Body of pancreas (tissue), 4 donors: ENCODE measurements at places on chromosomes 1 and 21.

- no peak for DNase-seq
- no peak overlapping the region for H3K4me3 ChIP-seq
- H3K27me3 ChIP-seq = no peaks in the 10 kb centered on the region
These were observed 5.7 kb upstream of the ACBD6 start for GRCh38 chr1:180507795-180508724.

GRCh38 chr1:159012495-159012894 lies 2.8 kb downstream of the IFI16 start:
- no peak overlapping the region for H3K27ac ChIP-seq
- H3K4me3 ChIP-seq = no peak overlapping the region
- no peaks in the 10 kb centered on the region for H3K36me3 ChIP-seq
- no peaks in the 10 kb centered on the region for H3K4me1 ChIP-seq

DNA sequence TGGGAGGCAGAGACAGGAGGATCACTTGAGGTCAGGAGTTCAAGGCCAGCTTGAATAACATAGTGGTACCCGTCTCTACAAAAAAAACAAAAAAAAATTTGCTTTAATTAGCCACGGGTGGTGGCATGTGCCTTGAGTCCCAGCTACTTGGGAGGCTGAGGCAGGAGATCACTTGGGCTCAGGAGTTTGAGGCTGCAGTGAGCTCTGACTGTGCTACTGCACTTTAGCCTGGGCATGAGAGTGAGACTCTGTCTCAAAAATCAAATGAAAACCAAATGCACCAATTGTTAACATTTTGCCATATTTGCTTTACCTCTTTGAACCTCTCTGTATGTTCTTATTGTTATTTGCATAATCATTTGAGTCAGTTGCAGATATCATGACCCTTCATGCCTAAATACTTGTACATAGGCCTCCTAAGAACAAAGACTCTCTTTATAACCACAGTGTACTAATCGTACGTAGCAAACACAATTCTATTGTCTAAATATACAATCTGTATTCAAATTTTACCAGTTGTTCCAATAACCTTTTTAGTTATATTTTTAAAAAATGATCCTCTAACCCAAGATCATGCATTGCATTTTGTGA lies 8.5 kb upstream of the NID1 start:
- H3K27ac ChIP-seq = no peak overlapping the region
- H3K4me3 ChIP-seq = no peak overlapping the region
- H3K4me1 ChIP-seq = no peaks in the 10 kb centered on the region
- DNase-seq = no peak
- no peaks in the 10 kb centered on the region for H3K36me3 ChIP-seq

- peak overlapping the region; percentile 80 for H3K27ac ChIP-seq
- peak; percentile 94 for DNase-seq
- H3K27me3 ChIP-seq = no peaks in the 10 kb centered on the region
These were observed 15.4 kb upstream of the TENT5C start for GRCh38 chr1:117590273-117590925.

GRCh38 chr1:215523128-215523861 lies 43.8 kb upstream of the KCTD3 start:
- H3K27ac ChIP-seq = no peak overlapping the region
- no peak for DNase-seq
- no peaks in the 10 kb centered on the region for H3K4me1 ChIP-seq
- H3K27me3 ChIP-seq = no peaks in the 10 kb centered on the region

DNA sequence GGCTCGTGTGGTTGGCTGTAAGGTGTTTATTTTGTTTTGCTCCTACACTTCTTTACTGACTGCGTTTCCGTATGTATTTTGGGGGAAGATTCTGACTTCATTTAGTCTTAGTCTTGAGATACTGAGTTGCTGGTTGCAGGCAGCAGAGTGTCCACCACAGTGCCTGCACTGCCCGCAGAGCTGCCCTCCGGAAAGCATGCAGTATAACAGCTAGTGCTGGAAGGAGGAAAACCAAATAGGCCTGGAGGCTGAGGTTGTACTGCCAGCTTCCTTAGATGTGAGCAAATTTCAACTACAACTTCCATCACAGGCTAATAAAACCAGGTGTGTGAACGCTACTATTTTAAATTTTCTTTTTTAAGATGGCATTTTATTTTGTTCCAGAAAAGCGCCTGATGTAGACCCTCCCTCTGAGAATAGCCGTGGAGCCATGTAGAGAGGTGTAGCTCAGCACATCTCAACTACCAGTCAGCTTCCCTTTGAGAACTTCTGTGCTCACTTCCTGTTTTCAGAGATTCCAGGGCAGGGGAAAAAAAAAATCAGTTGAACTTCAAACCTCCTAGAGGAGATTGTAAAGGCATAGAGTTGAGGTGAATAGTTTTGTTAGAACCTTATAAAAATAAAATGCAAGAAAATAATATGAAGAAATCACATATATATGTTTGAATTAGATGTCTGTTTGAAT lies 17.6 kb downstream of the LMO4 start:
- no peaks in the 10 kb centered on the region for H3K27me3 ChIP-seq
- no peak for DNase-seq
- no peak overlapping the region for H3K27ac ChIP-seq
- peaks cover 11% of the 10 kb centered on the region for H3K4me1 ChIP-seq
